ENCODE measurements at places on chromosomes 4 and X.

DNA sequence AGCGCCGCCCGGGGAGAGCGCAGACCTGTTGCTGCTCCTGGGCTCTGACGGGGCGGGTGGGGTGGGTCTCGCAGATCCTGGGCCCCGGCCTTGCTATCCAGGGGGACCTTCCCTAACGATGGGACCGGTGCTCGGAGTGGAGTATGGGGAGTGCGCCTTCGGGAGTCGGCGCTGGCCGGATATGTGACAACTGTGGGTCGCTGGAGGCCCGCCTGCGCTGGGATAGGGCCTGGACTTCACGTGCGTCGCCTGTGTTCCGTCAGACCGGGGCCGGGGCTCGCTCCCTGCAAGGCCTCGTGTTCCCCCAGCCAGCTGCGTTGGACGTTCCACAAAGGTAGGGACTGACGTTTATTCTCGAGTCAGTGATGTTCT lies 1.3 kb downstream of the TBL1X start:
- DNase-seq = peak; percentile 59

DNA sequence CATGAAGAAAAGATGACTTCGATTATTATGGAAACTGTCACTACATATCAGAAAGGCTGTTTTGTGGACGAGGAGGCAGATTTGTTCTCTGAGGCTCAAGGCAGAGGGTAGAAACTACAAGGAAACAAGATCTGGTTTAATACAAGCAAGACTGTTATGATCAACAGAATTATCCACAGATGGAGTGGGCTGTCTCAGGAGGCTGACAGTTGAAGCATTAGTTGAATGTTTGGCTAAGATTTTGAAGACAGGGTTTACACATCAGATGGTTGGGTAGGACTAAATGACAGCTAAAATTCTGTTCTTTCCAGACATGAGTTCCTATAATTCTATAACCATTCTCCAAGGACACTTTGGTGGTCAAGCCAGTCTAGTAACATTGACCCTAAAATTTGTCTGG lies 49.8 kb downstream of the LDOC1 start:
- DNase-seq = no peak

- no peak for DNase-seq
Measured at GRCh38 chr4:114691865-114692264, 93.3 kb downstream of the UGT8 start.

GRCh38 chr4:183324619-183325018 lies 2.4 kb upstream of the CLDN24 start:
- no peak for DNase-seq

- DNase-seq = no peak
Measured at GRCh38 chr4:102620697-102621497, 119.7 kb downstream of the NFKB1 start.

GRCh38 chr4:152534541-152535359 lies 1.1 kb downstream of the FBXW7 start:
- peak; percentile 28 for DNase-seq

GRCh38 chr4:8901335-8901734 lies 29.7 kb upstream of the HMX1 start:
- DNase-seq = no peak

DNA sequence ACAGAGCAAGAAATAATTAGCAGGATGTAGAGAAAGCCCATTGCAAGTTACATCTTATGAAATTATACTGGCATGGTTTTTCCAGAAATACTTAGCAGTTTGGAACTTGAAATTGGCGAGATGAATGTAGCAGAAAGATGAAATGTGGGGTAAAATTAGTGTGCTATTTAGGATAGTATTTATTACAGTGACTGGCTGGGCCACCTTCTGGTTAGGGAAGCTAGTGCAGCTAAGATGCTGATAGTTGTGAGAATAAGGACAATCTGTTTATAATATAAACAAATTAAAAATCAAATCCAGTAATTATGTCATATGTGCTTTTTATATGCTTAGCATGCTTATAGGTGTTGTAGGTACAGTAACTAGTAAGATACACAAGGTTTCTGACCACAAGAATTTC lies 74.8 kb downstream of the IL15 start:
- no peak for DNase-seq

DNA sequence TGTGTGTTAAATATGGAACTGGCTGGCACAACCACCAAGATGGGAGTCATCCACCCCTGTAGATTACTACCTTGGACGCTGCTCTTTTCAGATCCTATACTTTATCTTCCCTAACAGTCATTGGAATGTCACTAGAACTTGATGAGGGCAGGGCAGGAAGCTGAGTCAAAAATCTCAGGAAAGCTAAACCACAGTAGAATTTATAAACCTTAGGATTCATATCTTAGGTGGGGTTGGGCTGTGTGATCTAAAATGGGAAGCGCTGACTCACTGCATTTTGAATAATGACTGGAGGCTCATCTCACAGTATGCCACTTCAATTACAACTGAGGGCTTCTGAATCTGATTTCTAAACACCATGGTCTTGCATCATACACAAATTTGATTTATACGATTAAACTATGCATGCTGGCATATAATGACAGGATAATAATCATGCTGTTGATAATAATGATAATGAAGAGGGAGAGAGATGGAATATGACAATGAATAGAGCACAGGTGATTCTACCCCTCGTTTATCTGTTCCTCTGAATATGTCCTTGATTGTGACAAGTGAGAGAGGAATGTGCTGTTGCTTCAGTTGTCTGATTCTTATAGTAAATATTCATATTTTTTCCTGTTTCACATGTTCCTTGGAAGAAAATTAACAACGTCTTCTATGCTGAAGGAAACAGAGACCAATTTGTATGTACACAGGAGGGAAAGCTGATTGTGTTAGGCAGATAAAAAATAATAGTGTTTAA lies 270.3 kb upstream of the HS3ST1 start:
- DNase-seq = no peak

GRCh38 chr4:15078682-15079642 lies 76.7 kb downstream of the CPEB2 start:
- no peak for DNase-seq

DNA sequence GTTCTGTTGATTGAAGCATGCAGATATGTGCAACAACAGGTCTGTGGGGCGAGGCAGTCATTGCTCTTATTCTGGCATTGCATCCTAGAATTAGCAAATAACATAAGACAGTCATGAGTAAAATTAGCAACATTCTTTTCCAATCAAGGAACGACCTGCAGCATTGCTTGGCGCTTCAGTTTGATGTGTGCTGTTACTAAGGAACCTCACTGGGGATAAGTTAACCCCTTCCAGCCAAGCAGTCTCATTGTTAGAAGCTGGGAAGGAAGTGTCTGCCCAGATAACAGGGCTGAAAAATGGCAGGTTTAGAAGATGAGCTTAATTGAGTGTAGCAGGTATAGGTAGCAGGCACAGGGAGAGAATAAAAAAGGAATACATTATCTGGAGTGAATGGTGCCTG lies 55.4 kb downstream of the RBM46 start:
- no peak for DNase-seq

- no peak for DNase-seq
Measured at GRCh38 chr4:146051728-146052391, 113.2 kb upstream of the ZNF827 start.

DNA sequence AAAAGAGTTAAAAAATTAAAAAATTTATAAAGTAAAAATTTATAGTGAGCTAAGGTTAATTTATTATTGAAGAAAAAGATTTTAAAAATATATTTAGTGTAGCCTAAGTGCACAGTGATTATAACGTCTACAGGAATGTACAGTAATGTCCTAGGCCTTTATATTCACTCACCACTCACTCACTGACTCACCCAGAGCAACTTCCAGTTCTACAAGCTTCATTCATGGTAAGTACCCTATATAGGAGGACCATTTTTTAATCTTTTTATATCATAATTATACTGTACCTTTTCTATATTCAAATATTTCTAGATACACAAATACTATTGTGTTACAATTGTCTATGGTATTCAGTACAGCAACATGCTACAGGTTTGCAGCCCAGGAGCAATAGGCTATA lies 1623.2 kb downstream of the RPA4 start:
- DNase-seq = no peak

DNA sequence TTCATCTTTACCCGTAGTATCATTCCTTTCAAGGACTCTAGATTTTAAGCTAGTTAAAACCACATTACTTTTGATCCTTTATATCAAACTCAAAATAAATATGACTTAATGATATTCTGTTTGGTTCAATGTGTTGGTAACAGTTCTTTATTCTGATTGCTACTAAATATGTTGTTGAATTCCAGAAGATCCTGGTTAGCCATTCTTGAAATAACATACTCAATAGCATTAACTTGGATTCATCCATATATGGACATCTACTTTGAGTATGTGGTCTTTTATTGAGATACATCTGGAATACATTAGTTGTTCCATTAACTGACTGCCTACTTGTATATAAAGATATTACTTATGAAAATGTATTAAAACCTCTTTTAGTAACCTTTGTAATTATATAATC lies 27.5 kb upstream of the PCDH18 start:
- no peak for DNase-seq

GRCh38 chrX:115892787-115893671 lies 277.5 kb upstream of the AGTR2 start:
- DNase-seq = peak; percentile 68

DNA sequence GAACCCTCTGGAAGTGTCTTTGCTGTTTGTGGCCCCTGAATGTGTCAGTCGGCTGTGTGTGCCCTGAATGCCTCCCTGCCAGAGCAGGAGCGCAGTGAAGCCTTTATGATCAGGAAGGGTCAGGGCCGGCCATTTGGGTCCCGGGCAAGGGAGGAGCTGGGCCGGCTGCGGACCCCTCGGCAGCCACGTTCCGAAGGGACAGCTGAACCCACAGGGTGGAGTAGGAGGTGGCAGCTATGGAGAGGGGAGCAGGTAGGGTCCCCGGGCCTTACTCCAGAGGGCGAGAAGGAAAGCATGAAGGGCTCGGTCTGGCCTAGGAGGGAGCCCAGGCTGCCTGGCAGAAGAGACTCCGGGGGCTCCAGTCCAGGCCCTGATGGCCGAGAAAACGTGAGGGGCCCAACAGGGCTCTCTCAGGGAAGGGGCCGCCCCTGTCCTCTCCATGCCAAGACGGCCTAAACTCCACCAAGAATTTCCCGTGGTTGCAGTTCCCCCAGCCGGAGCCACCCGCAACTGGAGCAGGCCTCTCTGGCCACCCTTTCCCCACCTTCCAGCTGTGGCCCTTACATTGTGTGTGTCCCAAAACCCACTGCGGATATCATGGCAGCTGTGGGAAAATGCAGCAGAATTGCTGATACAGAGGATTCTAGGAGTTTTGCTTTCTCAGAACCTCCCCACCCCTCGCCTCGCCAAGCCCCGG lies 182.2 kb upstream of the STK26 start:
- peak; percentile 35 for DNase-seq

DNA sequence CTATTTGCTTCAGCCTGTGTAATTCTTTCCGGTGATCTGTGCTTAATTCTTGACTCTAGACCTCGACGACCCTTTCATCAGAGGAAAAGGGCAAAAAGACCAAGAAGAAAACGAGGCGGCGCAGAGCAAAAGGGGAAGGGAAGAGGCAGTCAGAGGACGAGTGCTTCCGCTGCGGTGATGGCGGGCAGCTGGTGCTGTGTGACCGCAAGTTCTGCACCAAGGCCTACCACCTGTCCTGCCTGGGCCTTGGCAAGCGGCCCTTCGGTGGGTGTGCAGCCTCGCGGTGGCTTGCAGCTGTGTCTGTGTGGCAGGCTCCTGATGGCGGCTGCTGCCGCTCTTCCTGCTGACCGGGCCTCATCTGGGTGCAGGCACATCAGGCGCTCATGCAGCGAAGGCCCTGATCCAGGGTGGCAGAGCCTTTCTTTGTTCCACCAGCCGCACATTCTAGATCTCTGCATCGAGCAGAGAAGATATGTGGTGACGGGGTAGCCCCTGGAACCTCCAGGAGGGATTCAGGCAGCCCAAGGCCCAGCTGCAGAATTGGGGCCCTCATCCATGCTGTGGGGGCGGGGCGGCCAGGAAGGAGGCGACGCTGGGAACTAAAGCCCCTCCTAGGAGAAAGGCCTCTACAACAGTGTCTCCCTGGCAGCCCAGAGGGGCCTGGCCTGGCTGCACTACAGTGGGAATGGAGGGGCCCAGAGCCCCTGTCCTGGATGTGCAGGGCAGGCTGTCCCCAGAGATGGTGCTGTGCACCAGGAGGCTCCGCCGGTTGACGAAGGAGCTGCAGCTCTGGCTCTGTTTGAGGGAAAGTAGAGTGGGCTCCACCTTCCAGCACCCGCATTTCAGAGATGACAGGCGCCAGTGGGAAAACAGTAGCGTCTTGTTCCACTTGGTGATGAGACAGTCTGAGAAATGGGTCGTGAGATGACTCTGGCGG lies 32.1 kb downstream of the NELFA start:
- DNase-seq = no peak

DNA sequence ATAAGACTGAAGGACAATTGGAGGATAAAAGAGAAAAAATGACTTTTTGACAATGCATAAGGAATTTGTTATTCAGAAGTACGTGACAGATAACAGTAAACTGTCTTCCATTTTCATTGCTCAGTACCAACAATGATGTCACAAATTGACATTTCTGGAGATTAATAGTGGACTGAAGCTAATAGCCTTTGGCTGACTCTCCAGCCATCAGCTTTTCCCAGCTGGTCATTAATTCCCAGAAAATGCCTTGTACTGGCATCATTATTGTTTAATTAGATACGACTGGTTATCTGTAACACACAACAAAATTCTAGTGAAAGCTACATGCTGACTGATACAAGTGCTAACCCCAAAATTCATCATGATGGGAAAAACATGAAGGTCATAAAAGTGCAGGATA lies 147.9 kb upstream of the FGF13 start:
- no peak for DNase-seq

DNA sequence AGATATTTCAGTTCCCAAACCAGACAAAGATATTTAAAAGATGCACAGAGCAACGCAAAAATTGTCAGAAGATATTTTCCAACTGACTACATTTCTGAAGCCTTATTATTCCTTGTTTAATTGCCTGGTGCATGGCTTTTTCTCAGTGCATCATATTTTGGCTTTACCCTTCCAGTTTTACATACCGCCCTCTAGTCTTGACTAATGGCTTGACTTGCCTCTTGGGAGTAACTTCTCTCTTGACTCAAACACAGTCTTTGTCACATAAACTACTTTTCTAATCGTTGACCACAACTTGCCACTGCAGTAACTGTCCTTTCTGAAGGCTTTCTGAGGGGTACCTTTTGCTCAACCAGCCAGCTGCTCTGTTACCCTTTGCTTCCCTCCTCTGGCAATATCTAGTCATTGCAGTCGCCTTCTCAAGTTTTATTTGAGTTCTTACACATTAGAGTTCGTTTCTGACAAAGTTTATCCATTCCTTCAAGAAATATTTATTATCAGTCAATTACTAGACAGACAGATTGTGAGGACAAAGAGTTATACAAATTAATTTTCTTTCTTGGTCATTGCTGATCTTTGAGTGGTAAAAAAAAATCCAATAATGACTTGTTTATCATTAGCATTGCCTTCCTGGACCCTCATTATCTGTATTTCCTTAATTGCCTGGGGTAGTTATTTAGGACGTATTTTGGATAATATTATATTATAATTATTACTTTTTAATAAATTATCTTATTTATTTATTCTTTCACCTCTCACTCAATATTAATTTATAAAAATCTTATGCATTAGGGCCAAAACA lies 506.9 kb upstream of the PCDH10 start:
- DNase-seq = no peak

- peak; percentile 30 for DNase-seq
Measured at GRCh38 chr4:2251795-2252529, 9.9 kb downstream of the MXD4 start.

- no peak for DNase-seq
Measured at GRCh38 chrX:45667666-45668065, 467.0 kb upstream of the DIPK2B start.

- no peak for DNase-seq
Measured at GRCh38 chr4:164212714-164213113, 541.2 kb upstream of the SMIM31 start.

- no peak for DNase-seq
Measured at GRCh38 chr4:22787753-22788375, 95.1 kb downstream of the GBA3 start.
